ENCODE measurements at places on chromosomes 11 and 22. TPM values are rescaled to one million over a fixed set of nuclear protein-coding genes. Genes with fewer than 3 reads are reported as not detected.

Gene CENATAC
- 103 TPM for total RNA-seq

- peaks cover 6% of the 10 kb centered on the region for H3K36me3 ChIP-seq
- no peak for DNase-seq
- H3K27ac ChIP-seq, result peak within 1 kb of the TSS; percentile 85
- peak within 1 kb of the TSS; percentile 70 for H3K4me3 ChIP-seq
Observed at GRCh38 chr11:105034813-105035620, at the start of gene CASP1. Gene CASP1, minus strand, starts transcription at chr11:105035144. Its CDS starts 31 bp downstream, at chr11:105035113.

Gene NOX4
- not detected for total RNA-seq

DNA sequence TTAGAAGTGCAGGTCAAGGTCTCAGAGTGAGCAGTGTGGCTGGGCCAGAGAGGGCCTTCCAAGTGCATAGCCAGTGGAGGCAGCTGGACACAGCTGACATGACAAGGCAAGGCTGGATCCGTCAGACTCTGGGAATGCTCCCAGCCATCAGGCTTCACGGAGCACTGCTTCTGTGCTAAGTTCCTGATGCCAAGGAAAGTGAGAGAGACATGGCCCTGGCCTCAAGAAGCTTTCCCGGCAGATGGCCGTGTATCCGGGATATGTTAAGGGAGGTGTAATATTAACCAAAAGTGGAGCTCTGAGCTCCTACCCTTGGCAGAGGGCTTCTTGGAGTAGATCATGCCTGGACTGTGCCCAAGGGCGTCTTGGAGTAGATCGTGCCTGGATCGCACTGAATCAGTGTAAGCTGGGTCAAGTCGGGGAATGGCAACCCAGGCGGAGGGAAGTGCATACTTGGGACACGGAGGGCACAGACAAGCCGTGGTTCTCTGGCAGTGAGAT, 7.4 kb upstream of the EFCAB6 start:
- no peak overlapping the region for H3K27ac ChIP-seq
- H3K4me3 ChIP-seq, result no peak overlapping the region
- H3K4me1 ChIP-seq, result no peaks in the 10 kb centered on the region
- H3K27me3 ChIP-seq, result no peaks in the 10 kb centered on the region
- no peak for DNase-seq

DNA sequence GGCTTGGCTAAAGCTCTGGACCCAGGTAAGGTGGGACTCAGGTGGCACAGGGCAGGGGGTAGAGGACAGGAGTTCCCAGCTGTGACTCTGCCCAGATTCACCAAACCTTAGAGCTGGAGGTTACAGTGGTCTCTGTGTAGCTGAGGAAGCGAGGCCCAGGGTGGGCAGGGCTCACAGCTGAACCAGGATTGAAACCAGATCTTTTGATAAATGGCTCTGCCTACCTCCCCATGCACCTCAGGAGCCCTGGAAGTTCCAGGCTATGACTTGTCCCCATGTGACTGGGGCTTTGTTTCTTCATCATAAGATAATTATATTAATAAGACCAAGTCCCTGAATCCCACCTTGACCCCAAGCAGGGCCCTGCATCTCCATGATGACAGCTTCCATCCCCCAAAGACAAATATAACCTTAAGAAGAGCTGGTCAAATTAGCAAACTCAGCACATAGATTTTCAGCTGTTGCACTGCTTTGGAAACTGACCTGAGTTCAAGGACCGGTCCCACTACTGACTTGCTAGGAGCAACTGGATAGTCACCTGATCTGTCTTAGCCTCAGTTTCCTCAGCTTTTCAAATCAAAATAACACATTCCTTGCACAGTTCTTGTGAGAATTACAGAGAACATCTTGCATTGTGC, 21.3 kb upstream of the TSKU start:
- H3K4me3 ChIP-seq, result no peak overlapping the region
- no peaks in the 10 kb centered on the region for H3K4me1 ChIP-seq
- H3K36me3 ChIP-seq, result no peaks in the 10 kb centered on the region
- no peak for DNase-seq
- no peak overlapping the region for H3K27ac ChIP-seq

Gene OR51L1
- total RNA-seq, result not detected

DNA sequence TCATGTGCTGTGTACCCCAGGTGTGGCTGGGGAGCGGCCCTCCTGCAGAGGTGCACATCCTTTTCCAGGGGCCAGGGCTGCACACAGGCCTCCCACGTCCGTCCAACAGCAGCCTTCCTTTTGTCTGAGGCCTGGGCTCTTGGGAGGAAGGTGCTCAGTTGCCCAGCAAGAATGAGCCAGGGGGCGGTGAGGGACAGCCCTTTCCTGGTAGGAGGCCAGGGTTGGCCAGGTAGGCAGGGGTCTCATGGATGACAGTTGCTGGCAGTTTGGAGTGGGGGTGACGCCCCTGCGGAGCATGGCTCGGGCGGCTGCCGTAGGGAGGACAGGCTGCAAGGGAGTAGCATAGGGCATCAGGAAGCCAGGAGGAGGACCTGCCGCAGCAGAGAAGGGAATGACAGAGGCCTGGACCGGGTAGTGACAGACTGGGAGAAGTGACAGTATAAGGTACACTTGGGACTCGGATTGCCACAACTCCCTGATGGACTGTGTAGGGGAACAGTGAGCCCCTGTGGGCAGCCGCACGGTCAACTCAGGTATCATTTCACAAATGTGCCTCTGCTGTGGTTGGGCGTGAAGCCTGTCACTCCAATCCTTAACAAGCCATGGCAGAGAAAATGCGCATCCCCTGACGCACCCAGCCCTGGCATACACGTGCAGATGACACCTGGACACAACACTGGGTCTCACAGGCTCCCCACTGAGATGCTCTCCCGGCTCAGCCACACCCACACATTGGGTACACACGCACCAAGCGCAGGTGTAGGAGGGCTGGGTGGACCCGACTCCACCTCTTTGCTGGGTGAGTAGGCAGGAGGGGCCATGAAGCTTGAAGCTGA, 79.7 kb downstream of the DGCR2 start:
- no peak overlapping the region for H3K4me3 ChIP-seq
- H3K27me3 ChIP-seq, result no peaks in the 10 kb centered on the region
- peaks cover 41% of the 10 kb centered on the region for H3K36me3 ChIP-seq
- no peaks in the 10 kb centered on the region for H3K4me1 ChIP-seq

Gene RTN4RL2
- total RNA-seq, result not detected

DNA sequence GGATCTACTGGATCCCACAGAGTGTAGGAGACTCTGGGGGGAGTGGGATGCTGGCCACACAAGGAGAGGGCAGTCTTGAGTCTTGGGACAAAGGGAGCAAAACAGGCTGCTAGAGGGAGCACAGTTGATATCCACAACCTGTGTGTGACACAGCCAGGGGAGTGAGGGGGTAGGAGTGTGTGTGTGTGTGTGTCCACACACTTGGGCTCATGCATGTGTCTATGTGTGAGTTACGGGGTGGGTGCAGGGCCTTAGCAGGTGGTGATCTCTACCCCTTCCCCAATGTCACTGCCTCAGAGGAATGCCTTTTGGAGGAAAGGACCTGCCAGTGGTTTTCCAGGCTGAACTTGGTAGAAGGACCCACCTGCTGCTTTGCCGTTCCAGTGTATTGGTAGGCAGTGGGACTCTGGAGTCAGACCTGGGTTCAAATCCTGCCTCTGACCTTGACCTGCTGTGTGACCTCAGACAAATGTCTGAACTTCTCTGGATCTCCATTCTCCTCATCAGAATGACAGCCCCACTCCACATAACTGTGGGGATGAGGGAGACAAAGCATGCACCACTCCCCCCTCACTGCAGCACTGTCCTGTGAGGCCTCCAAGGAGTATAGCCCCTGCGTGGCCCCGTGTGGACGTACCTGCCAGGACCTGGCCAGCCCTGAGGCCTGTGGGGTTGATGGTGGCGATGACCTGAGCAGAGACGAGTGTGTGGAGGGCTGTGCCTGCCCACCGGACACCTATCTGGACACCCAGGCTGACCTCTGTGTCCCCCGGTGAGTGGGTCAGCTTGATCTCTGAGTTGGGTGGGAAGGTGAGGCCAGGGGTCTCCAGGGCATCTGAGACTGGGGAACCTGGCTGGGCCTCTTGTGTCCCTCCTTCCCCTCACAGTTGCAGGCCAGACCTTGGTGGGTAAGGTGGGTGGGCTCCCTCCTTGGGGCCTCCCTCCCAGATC, 27.4 kb downstream of the OTOG start:
- no peaks in the 10 kb centered on the region for H3K4me1 ChIP-seq
- H3K27me3 ChIP-seq, result no peaks in the 10 kb centered on the region
- no peak overlapping the region for H3K4me3 ChIP-seq
- no peak overlapping the region for H3K27ac ChIP-seq

GRCh38 chr11:7787239-7787638, 9.5 kb downstream of the OR5P2 start:
- no peaks in the 10 kb centered on the region for H3K36me3 ChIP-seq
- no peak for DNase-seq

- no peak for DNase-seq
- H3K4me3 ChIP-seq, result no peak overlapping the region
- no peaks in the 10 kb centered on the region for H3K36me3 ChIP-seq
- H3K27ac ChIP-seq, result no peak overlapping the region
- no peaks in the 10 kb centered on the region for H3K4me1 ChIP-seq
- no peaks in the 10 kb centered on the region for H3K27me3 ChIP-seq
Observed at GRCh38 chr22:19876941-19877625, 22.4 kb upstream of the GNB1L start.

DNA sequence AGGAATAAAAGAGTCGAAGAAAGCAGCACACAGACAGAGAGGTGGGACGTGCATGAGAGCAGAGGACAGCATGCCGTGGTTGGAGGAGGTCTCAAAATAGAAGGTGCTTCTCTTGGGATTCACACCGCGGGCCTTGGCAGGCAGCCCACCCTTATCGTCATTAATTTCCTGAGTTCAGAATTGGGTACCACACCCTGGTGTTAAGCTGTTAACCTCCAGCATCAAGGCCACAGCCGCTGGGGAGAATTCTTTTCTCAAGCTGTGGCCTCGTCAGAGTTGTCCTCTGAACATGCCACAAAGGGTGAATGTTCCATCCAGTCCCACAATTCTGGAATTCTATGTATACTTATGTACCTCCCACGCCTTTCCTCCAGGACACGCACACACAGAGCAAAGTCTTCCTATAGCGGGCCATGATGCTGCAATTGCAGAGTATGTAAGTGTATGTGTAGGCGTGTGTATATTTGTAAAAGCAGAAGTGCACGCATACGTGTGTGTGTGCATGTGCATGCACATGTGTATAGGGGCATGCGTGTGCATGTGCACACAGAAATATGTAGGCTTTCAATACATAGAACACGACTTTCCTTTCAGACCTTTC, 39.0 kb downstream of the ADAMTS8 start:
- no peaks in the 10 kb centered on the region for H3K27me3 ChIP-seq

DNA sequence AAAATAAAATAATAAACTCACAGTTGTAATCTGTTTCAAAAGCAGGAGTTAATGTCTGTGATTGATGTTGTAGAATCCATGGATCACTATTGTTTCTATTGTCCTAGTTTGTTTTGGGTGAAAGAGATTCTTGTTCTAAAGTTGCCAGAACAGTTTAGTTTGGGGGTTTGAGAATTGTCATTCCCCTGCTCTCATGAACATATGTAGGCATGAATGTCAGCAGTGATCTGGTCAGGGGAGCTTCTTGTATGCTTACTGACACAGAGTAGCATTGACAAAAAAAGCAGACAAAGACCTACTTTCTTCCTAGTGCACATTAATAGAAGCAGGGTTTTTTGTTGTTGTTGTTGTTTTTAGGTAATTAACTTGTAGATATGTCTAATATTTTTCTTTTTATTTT, 38.6 kb downstream of the ARHGAP1 start:
- DNase-seq, result no peak
- H3K27me3 ChIP-seq, result no peaks in the 10 kb centered on the region
- H3K27ac ChIP-seq, result no peak overlapping the region
- H3K4me3 ChIP-seq, result no peak overlapping the region
- peaks cover 26% of the 10 kb centered on the region for H3K36me3 ChIP-seq

DNA sequence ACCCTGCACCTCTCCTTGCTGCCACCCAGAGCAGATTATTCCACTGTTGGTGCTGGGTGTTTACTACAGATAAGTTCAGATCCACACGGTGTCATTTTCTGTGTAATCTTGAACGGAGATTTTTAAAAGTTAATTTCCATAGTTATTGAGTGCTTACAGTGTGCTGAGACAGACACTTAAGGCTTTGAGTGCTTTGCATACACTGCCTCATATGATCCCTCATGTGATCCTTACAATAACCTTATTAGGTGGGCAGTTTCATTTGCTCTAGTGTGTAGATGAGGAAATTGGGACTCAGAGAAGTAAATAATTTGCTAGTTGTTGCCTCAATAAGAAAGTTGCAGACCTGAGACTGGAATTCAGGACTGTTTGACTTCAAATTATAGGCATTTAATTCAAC, 32.3 kb upstream of the ME3 start:
- H3K27me3 ChIP-seq, result no peaks in the 10 kb centered on the region
- DNase-seq, result no peak
- H3K27ac ChIP-seq, result no peak overlapping the region
- no peaks in the 10 kb centered on the region for H3K4me1 ChIP-seq
- H3K36me3 ChIP-seq, result no peaks in the 10 kb centered on the region

Gene RAB38
- total RNA-seq, result 1.9 TPM

GRCh38 chr11:126465573-126466188, 110.2 kb downstream of the ST3GAL4 start:
- H3K36me3 ChIP-seq, result no peaks in the 10 kb centered on the region
- H3K4me3 ChIP-seq, result no peak overlapping the region
- H3K27me3 ChIP-seq, result no peaks in the 10 kb centered on the region
- no peaks in the 10 kb centered on the region for H3K4me1 ChIP-seq
- DNase-seq, result peak; percentile 28

Gene CHRDL2
- not detected for total RNA-seq

GRCh38 chr11:132123449-132123848, 753.0 kb downstream of the NTM start:
- DNase-seq, result no peak
- H3K27me3 ChIP-seq, result no peaks in the 10 kb centered on the region
- no peaks in the 10 kb centered on the region for H3K4me1 ChIP-seq
- H3K36me3 ChIP-seq, result no peaks in the 10 kb centered on the region
- no peak overlapping the region for H3K27ac ChIP-seq

DNA sequence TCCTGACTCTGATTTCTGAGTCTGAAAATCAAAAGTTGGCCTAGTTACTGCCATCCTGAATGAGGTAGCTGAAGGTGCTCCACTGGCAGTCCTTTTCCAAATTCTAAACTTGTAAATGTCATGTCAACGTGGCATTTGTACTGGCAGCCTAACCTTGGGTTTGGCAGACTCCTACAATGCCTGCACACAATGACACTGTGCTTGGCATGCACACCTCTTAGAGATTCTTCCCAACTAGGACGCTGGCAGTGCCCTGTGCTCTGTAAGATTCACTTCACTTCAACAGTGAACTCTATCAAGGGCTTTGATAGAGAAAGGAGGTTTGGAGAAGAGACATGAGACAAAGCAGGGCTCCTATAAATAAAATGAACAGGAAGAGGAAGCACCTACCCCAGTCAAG, 21.9 kb upstream of the PPP2R1B start:
- no peaks in the 10 kb centered on the region for H3K27me3 ChIP-seq
- H3K36me3 ChIP-seq, result no peaks in the 10 kb centered on the region
- H3K4me3 ChIP-seq, result no peak overlapping the region
- H3K4me1 ChIP-seq, result no peaks in the 10 kb centered on the region
- no peak for DNase-seq

- peaks cover 6% of the 10 kb centered on the region for H3K36me3 ChIP-seq
- DNase-seq, result no peak
- peaks cover 21% of the 10 kb centered on the region for H3K4me1 ChIP-seq
- H3K27me3 ChIP-seq, result no peaks in the 10 kb centered on the region
Observed at GRCh38 chr11:1531449-1532013, 40.5 kb downstream of the DUSP8 start.

GRCh38 chr22:26958378-26958777, 301.0 kb downstream of the MIAT start:
- no peaks in the 10 kb centered on the region for H3K27me3 ChIP-seq
- H3K4me1 ChIP-seq, result no peaks in the 10 kb centered on the region
- no peak for DNase-seq
- no peaks in the 10 kb centered on the region for H3K36me3 ChIP-seq
- H3K27ac ChIP-seq, result no peak overlapping the region
- no peak overlapping the region for H3K4me3 ChIP-seq

Data from naive thymus-derived CD4-positive, alpha-beta T cell (primary cell).